ENCODE measurements at places on chromosomes 11 and 22.

- DNase-seq, result no peak
Measured at GRCh38 chr11:119872611-119873310, 143.8 kb upstream of the NECTIN1 start.

DNA sequence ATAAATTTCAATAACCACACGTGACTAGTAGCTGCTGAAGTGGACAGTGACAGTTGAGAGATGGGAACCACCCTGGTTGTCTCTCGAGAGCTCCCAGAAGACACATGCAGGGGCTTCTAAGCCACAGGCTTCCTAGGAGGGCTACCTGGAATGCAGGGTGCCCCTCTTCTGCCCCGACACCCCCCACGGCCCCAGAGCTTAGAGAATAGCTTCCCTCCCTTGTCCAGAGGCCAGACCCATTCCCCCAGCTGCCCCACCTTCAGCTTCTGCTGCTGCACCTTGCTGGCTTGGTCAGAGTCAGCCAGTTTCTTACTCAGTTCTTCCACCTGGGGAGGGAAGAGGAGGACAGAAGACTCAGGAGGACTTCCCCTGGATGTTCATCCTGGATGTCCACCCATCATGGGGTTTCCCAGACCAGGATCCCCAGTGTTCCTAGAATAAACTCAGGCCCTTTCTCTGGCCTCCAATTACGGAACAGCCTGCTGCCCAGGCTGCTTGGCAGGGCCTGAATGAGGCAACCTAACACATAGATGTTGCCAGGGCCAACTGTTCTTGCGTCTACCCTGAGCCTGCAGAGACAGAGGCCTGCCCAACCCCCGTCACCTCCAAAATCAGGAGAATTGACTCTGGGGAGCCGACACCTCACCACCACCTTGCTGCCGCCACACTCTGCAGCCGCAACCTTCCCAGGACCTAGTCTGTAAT, 12.0 kb downstream of the IL18BP start:
- DNase-seq, result no peak

- DNase-seq, result no peak
Measured at GRCh38 chr11:27367881-27368280, 4.9 kb upstream of the CCDC34 start.

GRCh38 chr11:108117746-108118371, 3.5 kb upstream of the ACAT1 start:
- peak; percentile 55 for DNase-seq

DNA sequence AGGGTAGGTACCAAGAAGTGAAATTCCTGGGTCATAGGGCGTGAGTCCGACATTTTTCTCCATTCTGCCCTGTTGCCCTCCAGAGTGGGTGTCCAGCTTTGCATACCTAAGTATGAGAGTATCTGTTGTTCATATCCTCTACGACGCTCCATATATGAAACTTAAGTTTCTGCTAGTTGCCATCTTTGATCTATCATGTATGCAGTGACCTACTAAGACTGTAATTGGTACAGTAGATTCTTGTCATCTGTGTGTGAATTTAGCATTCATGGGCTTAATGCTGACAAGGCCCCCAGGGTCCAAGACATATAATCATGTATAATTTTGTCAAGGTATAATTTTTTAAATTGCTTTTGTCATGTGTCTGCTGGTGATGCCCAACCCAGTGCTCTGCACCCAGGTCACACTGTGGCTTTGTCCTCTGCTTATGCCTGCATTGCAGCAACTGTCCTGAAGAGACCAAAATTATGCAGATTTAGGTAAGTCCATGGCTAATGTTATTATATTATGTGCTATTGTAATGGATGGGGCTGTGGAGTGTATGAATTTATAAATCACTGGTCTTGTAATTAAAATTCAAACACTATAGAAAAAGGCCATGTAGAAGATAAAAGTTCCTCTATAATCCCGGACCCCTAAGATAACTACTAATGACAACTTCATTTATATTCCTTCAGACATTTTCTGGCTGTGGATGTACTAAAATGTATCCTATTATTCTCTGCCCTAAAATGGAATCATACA, 12.2 kb downstream of the NEAT1 start:
- DNase-seq, result peak; percentile 12

DNA sequence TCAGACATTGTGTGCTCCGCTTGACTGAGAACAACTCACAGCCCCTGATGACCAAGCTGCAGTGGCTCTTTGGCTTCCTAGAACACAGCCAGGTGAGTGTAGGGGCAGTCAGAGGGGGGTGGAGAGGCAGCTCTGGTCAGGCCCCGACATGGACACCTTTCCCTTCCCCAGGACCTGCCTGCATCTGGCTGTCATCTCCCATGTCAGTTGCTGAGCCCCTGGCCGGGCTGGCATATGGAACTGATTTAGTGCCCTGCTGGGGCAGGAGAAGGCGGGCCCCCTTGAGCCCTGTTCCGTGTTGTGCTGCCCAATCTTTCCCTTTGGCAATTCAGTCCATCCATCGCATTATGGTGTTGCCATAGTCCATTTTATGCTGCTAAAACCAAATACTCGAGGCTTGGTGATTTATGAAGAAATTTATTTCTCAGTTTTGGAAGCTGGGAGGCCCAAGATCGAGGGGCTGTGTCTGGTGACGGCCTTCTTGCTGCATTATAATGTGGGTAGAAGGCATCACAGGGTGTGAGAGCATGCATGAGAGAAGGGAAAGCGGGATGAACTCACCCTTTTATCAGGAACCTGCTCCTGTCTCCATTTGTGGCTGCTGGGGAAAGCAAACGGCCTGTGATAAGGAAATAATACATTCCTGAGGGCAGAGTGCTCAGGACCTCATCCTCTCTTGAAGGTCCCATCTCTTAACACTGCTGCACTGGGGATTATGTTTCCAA, 19.0 kb downstream of the USP35 start:
- DNase-seq, result no peak

DNA sequence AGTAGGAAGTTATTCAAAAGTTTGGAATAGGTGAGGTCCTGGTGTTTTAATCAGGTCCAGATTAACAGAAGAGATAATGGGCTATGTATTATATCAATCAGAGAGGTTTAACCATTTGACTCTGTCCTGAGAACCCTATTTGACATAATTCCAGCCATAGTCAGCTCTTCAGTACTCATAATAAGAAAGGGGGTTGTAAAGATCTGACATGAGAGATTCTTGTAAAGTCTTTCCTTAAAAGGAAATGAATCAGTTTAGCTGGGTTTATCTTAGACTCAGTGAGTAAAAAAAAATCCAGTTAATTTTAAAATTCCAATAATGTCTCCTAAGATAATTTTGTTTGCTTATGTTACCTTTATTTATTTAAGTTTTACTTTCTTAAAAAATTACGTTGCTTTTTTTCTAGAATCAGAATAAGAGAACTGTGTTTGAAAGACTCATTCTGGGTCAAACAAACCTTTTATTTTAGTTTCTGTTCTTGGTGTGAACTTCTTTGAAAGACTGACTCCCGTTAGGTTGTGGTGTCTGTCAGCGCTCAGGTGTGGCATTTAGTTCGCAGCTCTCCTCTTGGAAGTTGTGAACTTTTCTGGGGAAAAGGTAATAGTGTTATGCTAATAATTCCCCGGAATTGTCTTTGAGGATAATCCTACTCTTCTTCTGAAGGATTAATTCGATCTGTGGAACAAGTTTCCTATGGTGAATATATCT, 20.5 kb downstream of the NUCB2 start:
- DNase-seq, result no peak

DNA sequence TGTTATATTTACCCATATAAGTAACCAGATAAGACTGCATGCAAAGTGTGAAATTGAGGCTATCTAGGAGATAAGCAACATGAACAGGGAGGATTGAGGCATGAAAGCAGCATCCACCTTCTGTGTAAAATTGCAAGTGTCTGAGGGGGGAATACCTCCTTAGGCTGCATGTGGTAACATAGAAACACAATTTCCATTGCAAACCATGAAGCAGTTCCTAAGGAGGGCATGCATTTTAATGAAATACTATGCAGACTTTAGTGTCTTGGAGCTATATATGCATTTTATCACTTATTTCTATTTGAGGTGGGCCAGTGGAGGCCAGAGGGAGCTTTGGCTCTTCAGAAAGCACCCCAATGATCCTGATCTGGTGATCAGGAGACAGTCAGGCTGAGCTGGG, 160.2 kb downstream of the C11orf91 start:
- DNase-seq, result no peak

- DNase-seq, result no peak
Measured at GRCh38 chr11:28176351-28176750, 68.2 kb downstream of the METTL15 start.

- DNase-seq, result no peak
Measured at GRCh38 chr11:33775832-33776470, 1.6 kb upstream of the FBXO3 start.

- no peak for DNase-seq
Measured at GRCh38 chr22:28977060-28977459, 84.6 kb downstream of the C22orf31 start.

- DNase-seq, result no peak
Measured at GRCh38 chr11:128947773-128948172, 5.1 kb upstream of the TP53AIP1 start.

- no peak for DNase-seq
Measured at GRCh38 chr22:33397381-33397907, 339.3 kb upstream of the SYN3 start.

GRCh38 chr22:30731658-30732057, 37.0 kb downstream of the OSBP2 start:
- DNase-seq, result no peak

- DNase-seq, result no peak
Measured at GRCh38 chr11:102157219-102157618, 47.0 kb downstream of the YAP1 start.

GRCh38 chr22:48654492-48654891, 1173.2 kb downstream of the BRD1 start:
- DNase-seq, result no peak

GRCh38 chr11:60457576-60457975, 1.9 kb downstream of the MS4A1 start:
- no peak for DNase-seq

- DNase-seq, result no peak
Measured at GRCh38 chr11:86473991-86474833, 99.5 kb downstream of the CCDC81 start.

DNA sequence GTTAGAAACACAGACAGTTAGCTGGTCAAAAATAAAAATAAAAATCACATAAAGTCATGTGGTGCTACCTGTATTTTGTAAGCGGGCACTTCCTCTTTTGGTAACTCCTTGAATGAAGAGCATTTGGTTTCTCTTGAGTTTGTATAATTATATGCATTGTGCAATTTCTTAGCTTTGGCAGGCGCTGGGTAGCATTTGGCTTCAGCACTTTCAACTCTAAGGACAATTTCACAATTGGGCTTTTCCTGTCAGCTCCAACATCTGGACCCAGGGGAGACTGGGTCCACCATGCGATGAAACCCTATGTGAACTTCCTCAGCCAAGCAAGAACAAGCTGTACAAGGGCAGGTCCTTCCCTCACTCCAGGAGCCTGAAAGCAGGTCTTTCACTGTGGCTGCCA, 169.1 kb downstream of the RRAS2 start:
- no peak for DNase-seq

GRCh38 chr11:125649465-125650166, 24.7 kb downstream of the CHEK1 start:
- DNase-seq, result peak; percentile 12

DNA sequence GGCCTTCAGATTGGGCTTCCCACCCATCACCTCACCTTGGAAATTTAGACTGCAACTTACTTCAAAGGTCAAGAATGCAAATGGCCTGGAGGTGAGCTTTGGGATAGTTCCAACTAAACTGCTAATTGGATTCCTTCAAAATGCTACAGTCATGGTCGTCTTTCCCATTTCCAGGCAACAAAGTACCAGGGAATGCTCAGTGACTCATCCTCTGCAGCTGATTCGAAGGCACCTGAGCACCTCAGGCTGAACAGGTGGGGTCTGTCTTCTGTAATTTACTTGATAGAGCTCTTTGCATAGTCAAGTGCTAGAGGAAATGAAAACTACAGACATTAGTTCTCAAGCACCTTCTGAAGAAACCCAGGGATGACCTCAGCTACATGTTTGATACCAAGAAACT, 20.5 kb upstream of the FSHB start:
- no peak for DNase-seq

GRCh38 chr11:27085605-27086004, 45.0 kb downstream of the BBOX1 start:
- DNase-seq, result no peak

GRCh38 chr11:130020323-130020722, 17.7 kb upstream of the PRDM10 start:
- DNase-seq, result no peak

- no peak for DNase-seq
Measured at GRCh38 chr11:68334923-68335322, 22.5 kb downstream of the LRP5 start.

GRCh38 chr11:19595840-19596751, 116.5 kb upstream of the NAV2 start:
- no peak for DNase-seq

DNA sequence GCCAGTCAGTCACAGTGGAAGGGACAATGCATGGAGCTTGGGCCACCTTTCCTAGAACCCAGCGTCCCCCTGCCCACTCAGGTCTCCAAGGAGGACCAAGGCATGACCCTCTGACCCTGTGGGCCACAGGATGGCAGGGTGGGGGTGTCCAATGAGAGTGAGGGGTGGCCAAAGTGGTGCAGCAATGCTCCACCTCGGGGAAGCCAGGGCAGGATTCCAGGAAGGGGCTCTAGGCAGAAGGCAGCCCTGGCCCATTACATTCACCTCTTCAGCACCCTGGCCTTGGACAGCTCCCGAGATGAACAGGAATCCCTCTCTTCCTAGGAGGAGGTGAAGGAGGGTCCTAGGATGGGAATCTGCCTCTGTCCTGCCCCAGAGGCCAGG, 597.5 kb downstream of the BRD1 start:
- DNase-seq, result no peak

DNA sequence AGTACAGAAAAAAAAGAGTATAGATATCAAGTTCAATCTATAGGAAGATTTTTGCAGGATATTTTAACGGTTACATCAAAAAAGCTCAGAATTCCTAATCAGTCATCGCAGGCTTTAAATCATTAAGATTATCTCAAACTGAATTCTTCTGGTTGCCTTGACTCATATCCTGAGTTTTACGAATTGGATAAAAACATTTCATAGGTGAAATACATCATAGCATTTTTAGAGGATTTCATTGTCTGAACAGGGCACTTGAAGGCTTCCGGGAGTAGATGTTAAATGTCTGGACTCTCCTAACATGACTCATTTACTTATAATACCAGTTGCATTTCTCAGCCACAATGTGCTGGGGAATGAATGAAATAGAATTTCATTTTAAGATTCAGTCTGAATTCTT, 2216.6 kb upstream of the RAG2 start:
- no peak for DNase-seq

- DNase-seq, result peak; percentile 7
Measured at GRCh38 chr11:69240332-69241074, 53.5 kb upstream of the MYEOV start.

GRCh38 chr11:50071584-50072225, 39.0 kb downstream of the OR4C45 start:
- DNase-seq, result no peak

DNA sequence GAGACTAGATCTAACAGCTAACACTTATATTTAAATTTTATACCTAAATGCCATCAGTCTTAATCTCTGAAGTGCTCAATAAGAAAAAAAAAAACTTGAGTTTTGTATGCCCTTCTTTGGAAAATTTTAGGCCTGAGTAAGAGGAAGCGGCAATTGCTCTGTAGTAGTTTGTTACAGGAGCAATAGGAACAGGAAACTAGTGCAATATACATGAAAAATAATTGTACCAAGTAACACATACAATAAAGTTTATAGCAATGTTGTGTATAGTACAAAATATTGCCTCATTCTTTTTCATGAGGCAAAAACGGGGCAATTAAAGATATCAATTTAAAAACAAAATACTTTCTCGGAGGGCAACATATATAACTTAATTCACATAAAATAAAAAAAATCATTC, 19.7 kb downstream of the OR5AK2 start:
- DNase-seq, result no peak

- no peak for DNase-seq
Measured at GRCh38 chr22:49483946-49484345, 343.7 kb downstream of the BRD1 start.

GRCh38 chr11:110837603-110838002, 125.4 kb upstream of the ARHGAP20 start:
- no peak for DNase-seq

Measured in CD4-positive, alpha-beta T cell treated with Interleukin-10 for 1 hour (primary cell).